AG04450 (cell line): ENCODE measurements at places on chromosomes 4 and X. TPM values are rescaled to one million over a fixed set of nuclear protein-coding genes. Genes with fewer than 3 reads are reported as not detected.

Gene MTHFD2L
- 4.1 and 6.2 TPM in 2 replicates for polyA plus RNA-seq

Gene GAGE1
- polyA plus RNA-seq: not detected in 2 replicates

Gene MAMLD1
- polyA plus RNA-seq: 3.7 and 5.3 TPM in 2 replicates

DNA sequence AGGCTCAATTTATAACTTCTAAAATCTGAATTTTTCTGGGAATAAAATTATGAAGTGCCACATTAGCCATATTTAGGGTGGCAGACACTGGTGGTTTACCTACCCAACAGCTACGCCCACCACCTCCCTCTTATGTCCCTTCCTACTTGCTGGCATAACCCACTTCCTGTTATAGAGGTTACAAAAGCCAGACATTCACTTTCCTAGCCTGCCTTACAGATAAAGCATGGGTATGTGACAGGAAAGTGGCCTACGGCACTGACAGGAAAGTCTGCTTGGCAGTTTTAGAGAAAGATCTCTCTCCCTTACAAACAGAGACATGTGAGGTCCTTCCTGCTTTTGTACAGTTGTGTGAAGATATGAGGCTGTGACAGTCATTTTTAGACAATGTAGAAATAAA lies 12.4 kb downstream of the DDX53 start:
- no peak for DNase-seq

DNA sequence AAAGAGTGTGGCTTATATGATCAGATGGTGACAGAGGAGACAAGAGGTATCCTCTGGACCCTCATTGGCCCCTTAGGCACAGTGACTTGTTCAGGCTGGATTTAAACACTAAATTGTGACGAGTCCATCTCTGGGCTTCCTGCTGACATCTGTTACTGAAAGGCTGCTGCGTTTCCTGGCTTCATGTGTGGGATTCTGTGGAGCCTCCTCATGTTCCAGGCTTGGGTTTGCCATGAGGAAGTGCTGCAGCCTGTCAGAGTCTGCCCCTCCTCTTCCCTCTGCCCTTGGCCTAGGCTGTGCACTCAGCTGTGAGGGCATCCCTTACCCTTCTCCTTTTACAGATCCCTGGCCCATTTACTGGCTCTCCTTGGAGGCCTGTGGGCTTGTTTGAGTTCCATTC lies 159.1 kb upstream of the TTC29 start:
- DNase-seq: no peak

GRCh38 chr4:7426525-7427171 lies 8.1 kb downstream of the PSAPL1 start:
- DNase-seq: no peak

GRCh38 chr4:89099034-89099433 lies 12.3 kb upstream of the TIGD2 start:
- DNase-seq: no peak

DNA sequence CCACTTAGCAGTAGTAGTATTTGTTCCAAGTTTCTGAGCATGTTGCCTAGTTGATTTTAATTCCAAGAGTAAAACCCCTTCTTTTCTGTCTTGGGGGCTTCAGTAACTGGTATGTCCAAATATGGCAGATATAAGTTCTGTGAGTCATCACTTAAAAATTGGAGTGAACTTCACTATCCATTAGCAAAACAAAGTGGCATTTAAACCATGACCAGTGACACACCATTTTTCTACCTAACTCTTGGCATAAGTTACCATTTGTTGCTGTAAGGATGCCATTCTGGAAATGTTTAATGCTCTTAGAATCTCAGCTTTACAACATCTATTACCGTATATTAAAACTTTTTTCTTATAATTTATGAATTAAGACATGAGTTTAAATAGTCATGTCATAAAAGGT lies 102.0 kb downstream of the CBR4 start:
- DNase-seq: no peak

DNA sequence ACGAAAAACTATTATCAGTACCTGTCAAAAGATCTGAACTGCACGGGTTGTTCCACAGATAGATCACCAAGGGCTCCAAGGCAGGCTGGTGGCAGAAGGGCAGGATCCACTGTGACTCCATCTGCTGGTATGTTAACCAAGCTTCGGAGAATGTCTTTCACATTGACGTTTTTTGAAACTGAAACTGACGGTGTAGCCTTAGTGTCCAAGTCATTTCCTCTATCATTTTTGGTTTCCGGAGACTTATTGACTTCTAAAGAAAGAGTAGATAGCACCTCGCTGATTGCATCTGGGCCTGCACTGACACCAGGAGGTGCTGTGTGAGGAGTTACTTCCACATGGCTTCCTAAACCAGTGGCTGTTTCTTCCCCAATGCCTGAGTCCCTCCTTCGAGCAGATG lies 186.9 kb downstream of the LRBA start:
- DNase-seq: no peak
